ENCODE measurements at places on chromosomes 6 and 20. TPM values are rescaled to one million over a fixed set of nuclear protein-coding genes. Genes with fewer than 3 reads are reported as not detected.

The SOBP gene
- total RNA-seq = 1.5 TPM

DNA sequence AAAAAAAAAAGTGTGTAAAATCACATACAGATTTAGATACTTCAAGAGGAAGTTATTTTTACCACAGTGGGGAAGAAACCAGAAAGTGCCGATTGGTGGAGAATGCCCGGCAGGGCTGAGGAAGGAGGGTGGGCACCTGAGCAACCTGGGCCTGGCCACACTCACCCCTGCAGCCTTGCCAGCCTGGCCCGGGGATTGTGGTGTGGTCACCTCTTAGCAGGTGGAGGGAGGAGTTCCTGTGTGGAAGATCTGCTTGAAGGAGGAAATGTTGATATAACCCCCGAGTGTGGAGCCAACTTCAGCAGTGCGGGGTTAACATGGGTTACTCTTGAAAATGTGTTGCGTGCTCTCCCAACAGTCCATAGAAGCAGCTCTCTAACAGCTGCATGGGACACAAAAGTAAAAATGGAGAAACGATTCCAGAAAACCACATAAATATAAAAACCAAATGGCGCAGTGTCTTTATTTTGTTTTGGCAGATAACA, 14.7 kb downstream of the UST start:
- H3K36me3 ChIP-seq = no peaks in the 10 kb centered on the region
- peak overlapping the region; percentile 28 for H3K4me3 ChIP-seq
- peak overlapping the region; percentile 75 for H3K27ac ChIP-seq
- no peaks in the 10 kb centered on the region for H3K27me3 ChIP-seq
- H3K4me1 ChIP-seq = peaks cover 36% of the 10 kb centered on the region
- no peak for DNase-seq

GRCh38 chr6:143059663-143060353, 881 bp upstream of the AIG1 start:
- no peak for DNase-seq
- H3K27ac ChIP-seq = peak overlapping the region; percentile 89
- no peaks in the 10 kb centered on the region for H3K36me3 ChIP-seq
- H3K4me1 ChIP-seq = peaks cover 18% of the 10 kb centered on the region

- no peaks in the 10 kb centered on the region for H3K4me1 ChIP-seq
- H3K27ac ChIP-seq = no peak overlapping the region
- H3K36me3 ChIP-seq = no peaks in the 10 kb centered on the region
Measured at GRCh38 chr6:14365393-14365792, 247.8 kb downstream of the CD83 start.

The UNC5CL gene
- total RNA-seq = 0.19 TPM

DNA sequence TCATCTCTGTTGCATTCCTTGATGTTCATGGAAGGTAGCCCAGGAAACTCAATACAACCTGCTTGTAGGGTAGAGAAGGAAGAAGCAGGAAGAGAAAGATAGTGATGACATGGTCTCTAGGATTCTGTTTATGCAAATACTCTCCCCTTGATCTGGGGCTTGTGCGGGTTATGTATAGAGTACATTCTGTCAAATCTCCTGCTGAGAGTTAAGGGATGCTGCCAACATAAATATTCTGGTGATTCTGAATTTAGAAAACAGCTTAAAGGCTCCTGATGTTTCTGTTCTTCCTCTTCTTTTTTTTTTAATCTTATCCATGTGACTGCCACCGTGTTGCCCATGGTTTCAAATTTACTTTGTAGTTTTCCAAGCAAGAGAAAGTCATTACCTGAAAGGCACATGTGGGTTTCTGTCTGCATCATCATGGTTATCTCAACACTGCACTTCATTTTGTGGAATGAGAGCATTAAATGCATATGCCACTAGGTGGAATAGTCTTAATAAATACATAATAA, 150.6 kb downstream of the RPS12 start:
- no peaks in the 10 kb centered on the region for H3K4me1 ChIP-seq
- DNase-seq = no peak
- H3K4me3 ChIP-seq = no peak overlapping the region
- no peak overlapping the region for H3K27ac ChIP-seq
- H3K36me3 ChIP-seq = no peaks in the 10 kb centered on the region

DNA sequence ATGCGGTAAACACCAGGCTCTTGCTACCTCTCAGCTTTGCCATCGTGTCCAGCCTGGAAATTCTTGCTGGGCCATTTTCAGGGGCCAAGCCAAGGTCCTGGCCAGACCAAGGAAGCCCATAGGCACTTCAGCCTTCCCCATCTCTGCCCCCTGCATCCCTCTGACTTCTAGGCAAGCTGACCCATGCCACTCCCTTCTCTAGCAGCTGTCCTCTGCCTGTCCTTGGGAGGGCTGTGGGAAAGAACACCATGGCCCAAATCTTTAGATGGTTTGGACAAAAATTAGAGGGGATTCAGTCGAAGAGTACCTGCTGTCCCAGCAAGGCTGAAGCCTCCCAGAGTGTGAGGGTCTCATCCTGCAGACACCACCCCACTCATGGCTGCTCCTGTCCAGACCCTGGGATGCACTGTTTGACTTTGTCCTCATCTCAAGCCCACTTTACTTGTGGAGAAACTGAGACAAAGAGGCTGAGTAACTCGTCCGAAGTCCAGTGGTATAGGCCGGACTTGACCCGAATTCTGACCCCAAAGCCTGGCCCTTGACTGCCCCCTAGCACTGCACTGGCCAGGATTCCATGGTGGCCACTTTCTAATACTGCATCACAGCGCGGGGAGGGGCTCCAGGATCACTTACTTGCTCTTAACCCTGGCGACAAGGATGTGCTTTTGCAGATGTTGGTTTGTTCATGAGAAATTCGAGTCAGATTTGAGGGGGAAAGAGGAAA, 22.4 kb upstream of the STX16 start:
- H3K4me3 ChIP-seq = no peak overlapping the region
- no peaks in the 10 kb centered on the region for H3K36me3 ChIP-seq
- H3K27me3 ChIP-seq = no peaks in the 10 kb centered on the region
- H3K27ac ChIP-seq = no peak overlapping the region

The COX4I2 gene
- not detected for total RNA-seq

The RAB32 gene
- 17.6 TPM for total RNA-seq

The CLIC5 gene
- total RNA-seq = 2.6 TPM

- no peaks in the 10 kb centered on the region for H3K4me1 ChIP-seq
- DNase-seq = no peak
- H3K36me3 ChIP-seq = peaks cover 56% of the 10 kb centered on the region
- no peak overlapping the region for H3K4me3 ChIP-seq
- H3K27me3 ChIP-seq = no peaks in the 10 kb centered on the region
- H3K27ac ChIP-seq = no peak overlapping the region
Measured at GRCh38 chr20:49637046-49637637, 69.2 kb upstream of the PTGIS start.

GRCh38 chr6:35599761-35600658, 87.3 kb upstream of the TULP1 start:
- peaks cover 22% of the 10 kb centered on the region for H3K36me3 ChIP-seq
- H3K27ac ChIP-seq = peak overlapping the region; percentile 99
- DNase-seq = no peak
- H3K4me3 ChIP-seq = no peak overlapping the region
- peaks cover 99% of the 10 kb centered on the region for H3K4me1 ChIP-seq

The PNPLA1 gene
- total RNA-seq = 36.8 TPM

DNA sequence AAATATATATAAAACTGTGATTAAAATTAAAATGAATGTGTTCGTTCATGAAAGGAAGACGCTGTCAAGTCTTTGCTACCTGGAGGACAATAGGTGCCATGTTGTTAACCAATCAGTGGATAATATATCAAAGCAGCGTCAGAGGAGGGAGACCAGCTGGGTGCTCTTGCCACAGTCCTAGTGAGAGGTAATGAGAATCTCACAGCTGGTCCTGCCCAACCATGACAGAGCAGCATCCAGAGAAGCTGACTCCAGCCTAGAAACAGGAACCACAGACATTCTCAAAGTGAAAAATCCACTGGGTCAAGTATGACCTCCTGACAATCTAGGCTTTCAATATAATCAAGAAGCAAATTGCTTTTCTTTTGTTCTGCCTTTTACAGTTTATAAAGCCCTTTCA, 94.5 kb upstream of the LRFN2 start:
- no peak overlapping the region for H3K27ac ChIP-seq
- peaks cover 18% of the 10 kb centered on the region for H3K27me3 ChIP-seq
- DNase-seq = no peak
- no peaks in the 10 kb centered on the region for H3K36me3 ChIP-seq

DNA sequence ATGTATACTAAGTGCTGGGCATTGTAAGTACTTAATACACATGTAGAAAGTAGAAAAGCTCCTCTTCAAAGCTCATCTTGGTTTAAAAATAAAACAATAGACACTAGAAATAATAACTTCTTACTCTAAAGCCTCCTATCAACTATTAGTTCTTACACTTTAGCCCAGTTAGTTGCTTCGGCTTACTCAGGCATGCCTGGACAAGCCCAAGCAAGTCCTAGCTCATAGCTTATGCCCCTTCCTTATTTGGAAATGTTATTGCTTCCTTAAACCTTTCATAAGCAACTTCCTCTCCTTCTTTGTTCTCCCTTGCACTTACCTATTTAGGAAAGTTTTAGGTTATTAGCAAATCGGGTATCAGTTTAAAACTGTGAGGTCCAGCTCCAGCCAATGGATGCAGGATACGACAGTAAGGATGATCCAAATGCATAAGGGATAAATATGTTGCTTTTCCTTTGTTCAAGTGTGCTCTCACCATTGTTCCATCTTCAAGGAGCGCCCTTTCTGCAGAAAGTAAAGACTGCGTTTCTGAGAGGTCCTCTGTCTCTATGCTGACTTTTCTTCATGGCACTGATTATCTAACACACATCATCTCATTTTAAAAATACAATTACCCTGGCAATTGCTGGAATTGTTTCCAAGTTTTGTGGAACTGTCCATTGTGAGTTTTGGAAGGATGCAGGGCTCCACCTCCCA, 12.3 kb downstream of the TMEM30A start:
- DNase-seq = no peak
- H3K27ac ChIP-seq = no peak overlapping the region
- H3K4me1 ChIP-seq = peaks cover 25% of the 10 kb centered on the region

DNA sequence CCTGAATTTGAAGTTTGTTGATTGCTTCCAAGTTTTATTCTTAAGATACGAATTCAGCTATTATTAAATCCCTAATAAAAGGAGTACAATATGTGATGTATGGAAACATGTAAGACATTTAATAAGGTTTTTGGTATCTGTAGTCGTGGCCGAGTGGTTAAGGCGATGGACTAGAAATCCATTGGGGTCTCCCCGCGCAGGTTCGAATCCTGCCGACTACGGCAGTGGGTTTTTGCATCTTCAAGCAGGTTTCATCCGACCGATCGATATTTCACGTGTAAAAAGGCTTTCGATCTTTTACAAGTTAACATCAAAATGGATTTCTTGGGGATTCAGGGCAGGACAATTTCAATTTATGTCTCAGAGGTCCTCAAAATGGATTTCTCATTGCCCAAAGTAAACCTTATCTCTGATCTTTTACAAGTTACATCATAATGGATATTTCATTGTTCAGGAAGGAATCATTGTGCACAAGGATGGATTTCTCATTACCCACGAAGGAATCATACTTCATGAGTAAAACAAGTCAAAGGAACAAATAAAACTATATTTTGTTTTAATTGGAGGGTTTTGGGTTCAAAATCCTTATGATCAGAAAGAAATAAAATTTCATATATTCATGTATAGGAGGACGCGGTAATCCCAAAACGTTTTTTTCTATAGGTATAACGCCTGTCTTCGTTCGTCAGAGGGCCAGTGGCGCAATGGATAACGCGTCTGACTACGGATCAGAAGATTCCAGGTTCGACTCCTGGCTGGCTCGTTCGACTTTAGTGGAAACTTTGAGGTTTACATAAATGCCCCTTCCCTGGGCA, 37.3 kb upstream of the BTN3A2 start:
- H3K27me3 ChIP-seq = peaks cover 68% of the 10 kb centered on the region
- no peak overlapping the region for H3K27ac ChIP-seq
- no peak for DNase-seq
- no peak overlapping the region for H3K4me3 ChIP-seq
- H3K36me3 ChIP-seq = no peaks in the 10 kb centered on the region

DNA sequence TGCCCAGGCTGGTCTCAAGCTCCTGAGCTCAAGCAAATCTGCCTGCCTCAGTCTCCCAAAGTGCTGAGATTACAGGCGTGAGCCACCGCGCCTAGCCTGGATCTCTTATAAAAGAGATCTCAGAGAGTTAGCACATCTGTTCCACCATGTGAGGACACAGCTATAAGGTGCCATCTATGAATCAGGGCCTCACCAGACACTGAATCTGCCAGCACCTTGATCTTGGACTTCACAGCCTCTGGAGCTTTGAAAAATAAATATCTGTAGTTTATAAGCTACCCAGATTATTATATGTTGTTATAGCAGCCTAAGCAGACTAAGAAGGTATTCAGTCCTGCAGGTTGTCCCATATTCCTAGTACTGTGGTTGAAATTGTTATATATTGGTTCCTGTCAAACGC, 33.2 kb upstream of the SHLD1 start:
- no peak overlapping the region for H3K4me3 ChIP-seq
- no peak overlapping the region for H3K27ac ChIP-seq
- no peak for DNase-seq

- DNase-seq = no peak
- H3K27ac ChIP-seq = no peak overlapping the region
- H3K36me3 ChIP-seq = no peaks in the 10 kb centered on the region
- H3K27me3 ChIP-seq = no peaks in the 10 kb centered on the region
Measured at GRCh38 chr6:100809346-100809745, 71.8 kb downstream of the ASCC3 start.

DNA sequence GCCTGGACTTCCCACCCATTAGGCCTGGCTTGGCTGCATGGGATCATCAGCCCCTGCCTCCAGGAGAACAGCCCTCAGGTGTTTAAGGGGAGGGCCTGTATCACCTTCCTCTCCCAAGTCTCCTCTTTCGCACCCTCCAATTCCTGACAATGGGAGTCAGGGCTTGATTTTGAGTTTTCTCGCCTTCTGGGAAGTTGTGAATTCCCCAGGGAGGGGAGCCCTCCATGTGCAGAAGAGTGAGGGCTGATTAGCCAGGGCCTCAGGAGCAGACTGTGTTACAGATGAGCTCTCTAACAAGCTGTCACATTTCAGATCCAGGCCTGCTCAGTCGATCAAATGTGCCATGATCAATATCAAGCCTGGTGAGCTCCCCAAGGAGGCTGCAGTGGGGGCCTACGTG, 42.4 kb downstream of the CNBD2 start:
- H3K27me3 ChIP-seq = no peaks in the 10 kb centered on the region
- no peak overlapping the region for H3K4me3 ChIP-seq
- no peaks in the 10 kb centered on the region for H3K36me3 ChIP-seq
- no peak overlapping the region for H3K27ac ChIP-seq

The ADTRP gene
- 21.7 TPM for total RNA-seq

DNA sequence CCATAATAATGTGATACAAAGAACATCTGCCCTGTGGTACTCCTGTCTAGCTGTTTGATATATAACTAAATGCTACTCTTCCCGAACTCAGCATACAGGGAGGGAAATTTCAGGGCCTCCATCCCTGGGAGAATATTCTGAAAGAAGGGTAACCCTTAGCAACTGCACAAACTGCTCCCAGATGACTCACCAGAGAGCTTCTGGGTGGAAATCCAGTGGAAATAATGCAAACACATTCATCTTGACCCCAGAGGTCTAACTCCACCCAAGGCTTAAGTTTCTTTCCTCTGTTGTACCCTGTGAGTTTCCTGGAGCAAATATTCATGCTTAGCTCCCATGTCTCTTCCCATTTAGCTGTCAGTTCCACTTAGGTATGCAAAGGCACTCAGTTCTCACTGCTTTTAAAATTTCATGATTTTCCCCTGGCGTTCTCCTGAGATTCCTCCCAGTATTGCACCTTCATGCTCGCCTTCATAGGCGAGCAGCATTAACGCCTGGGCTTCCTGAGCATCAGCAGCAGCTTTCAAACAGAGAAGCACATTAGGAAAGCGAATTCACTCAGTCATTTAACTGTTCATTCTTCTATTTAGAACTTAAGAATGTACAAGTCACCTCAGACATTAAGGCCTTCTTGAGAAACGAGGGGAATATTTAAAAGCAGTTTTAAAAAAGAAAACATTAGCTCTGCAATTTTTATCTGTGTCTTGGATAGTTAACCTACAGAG, 43.8 kb upstream of the LAMA4 start:
- H3K4me1 ChIP-seq = no peaks in the 10 kb centered on the region
- no peaks in the 10 kb centered on the region for H3K27me3 ChIP-seq

Data from suprapubic skin (tissue), 4 donors.